ENCODE measurements at places on chromosomes 7 and 10.

DNA sequence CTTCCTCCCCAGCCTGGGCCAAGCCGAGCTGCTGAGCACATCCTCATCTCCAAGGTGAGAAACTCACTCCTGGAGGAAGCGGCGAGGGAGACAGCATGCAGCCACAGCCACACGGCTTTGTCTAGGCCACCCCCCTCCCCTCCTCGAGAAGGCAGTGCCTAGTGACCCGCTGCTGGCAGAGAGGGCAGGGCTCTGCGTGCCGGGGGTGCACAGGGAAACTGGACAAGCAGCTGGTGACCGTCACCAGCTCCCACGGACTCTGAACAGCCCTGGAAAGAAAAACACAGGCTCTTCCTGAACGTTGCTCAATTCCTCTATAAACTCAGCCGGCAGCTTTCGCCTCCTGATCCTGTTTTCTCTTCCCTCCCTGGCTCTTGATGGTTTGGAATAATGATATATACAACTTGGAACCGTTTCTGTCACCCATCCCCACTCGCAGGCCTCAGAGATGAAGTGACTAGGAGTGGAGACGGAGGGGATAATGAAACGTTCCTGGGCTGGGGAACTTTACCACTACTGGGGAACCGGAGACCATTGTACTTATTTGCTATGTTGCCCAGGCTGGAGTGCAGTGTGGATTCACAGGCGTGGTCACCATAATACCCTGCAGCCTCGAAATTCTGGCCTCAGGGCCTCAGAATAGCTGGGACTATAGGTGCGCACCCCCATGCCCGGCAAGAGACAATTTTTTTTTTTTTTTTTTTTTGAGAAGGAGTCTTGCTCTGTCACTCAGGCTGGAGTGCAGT is 19.3 kb downstream of the PAPOLB start:
- no peak for DNase-seq

DNA sequence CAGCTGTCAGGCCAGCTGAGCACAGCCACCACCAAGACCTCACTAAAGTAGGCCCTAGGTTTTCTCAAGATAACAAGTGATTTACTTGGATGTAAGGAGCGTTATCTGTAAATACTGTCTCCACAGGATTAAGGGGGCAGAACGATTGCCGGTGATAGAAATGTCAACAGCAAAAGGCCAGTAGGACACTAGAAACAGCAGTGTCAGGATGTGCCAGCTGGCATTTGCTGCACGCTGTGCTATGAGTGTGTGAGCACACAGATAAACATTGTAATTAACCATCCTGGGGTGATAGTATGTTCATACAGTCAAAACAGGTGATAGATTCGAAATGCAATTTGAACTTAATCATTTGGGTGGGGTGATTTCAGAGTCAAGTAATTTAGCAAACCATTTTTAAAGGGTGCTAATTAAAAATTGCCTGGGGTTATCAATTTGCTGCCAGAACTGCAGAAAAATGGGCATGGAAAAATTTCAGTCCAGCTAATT is 36.3 kb upstream of the NOBOX start:
- no peak for DNase-seq

GRCh38 chr10:132555648-132556575 is 18.3 kb downstream of the INPP5A start:
- DNase-seq, result no peak

- DNase-seq, result no peak
Measured at GRCh38 chr7:71254751-71255150, 122.8 kb downstream of the GALNT17 start.

DNA sequence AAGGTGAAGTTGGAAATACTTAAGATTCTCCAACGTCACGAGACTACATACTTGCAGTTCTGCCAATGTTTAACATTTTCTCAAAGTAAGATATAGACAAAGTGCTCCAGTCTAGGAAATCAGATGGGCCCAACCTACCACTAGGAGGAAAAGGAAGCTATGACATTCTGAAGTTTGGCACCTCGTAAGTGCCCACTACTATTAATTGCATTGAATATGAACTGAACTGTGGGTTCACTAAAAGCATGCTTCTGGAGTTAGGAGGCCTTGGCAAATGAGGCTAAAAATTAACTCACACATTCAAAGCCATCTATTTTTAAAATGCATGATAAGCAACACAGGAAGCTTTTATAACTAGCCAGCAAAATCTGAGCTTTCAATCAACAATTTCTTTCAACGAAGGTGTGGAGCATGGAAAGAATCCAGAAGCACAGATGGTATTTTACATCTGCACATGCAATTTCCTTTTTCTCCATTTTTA is 149.7 kb downstream of the LRRTM3 start:
- DNase-seq, result no peak

GRCh38 chr10:60660625-60661024 is 117.7 kb upstream of the CDK1 start:
- no peak for DNase-seq

DNA sequence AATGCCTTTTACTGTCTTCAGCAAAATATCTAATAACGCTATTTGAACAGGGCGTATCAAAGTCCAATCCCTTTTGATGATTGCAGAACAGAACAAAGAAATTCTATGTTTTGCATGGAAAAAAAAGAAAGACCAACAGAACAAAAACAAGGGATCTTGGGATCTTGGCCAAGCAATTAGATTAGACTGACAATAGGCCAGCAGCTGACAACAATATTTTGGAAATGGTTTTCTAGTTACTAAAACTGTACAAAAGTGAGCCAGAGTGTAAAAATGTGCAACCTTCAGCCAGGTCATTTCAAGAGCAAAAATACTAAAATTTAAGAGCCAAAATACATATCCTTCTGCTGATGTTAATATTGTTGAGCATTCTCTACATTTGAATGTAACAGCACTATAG is 716.5 kb upstream of the KCND2 start:
- DNase-seq, result no peak

GRCh38 chr10:114766470-114766869 is 55.1 kb upstream of the FHIP2A start:
- DNase-seq, result no peak

DNA sequence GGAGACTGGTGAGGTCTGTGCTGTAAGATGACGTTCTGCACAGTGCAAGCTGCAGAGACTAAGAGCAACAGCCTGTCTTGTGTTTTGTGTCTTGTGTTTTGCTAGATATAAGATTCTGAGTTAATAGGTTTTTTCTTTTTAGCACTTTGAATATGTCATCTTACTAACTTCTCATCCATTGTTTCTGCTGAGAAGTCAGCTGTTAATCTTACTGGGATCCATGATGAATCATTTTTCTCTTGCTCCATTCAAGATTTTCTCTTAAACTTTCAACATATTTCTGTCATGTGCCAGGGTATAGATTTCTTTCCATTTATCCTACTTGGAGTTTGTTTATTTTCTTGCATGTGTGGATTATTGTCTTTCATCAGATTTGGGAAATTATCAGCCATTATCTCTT is 290.3 kb downstream of the CELF2 start:
- no peak for DNase-seq

Measured in brain microvascular endothelial cell (primary cell).